NCI-H1048 (cell line): ENCODE measurements at places on chromosomes 16 and 17.

DNA sequence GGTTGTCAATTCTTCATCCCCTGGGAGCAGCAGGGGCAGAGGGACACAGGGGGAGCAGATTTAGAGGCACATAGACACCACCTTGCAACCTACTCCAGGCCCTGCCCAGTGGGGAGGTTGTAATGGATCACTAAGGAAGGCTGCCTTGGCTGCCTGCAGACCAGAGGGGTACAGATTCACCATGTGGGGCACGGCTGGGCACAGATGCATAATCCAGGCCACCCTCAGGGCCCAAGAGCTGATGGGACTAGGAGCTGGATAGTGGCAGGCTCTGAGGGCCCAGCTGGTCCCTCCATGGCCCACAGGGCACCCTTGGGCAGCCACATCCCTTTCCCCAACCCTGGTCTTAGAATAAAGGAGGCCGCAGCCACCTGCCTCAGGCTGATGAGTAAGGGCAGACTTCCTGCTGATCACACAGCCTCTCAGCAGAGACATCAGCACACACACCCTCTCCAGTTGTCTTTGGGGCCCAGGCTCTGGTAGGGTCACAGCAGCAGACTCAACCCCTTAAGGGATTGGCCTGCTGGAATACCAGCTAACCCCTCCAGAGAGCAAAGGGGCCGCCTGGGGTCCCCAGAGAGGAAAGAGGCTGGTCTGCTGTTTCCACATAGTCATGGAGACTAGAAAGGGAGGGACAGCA is 224.9 kb downstream of the GSG1L start:
- no peak for DNase-seq

DNA sequence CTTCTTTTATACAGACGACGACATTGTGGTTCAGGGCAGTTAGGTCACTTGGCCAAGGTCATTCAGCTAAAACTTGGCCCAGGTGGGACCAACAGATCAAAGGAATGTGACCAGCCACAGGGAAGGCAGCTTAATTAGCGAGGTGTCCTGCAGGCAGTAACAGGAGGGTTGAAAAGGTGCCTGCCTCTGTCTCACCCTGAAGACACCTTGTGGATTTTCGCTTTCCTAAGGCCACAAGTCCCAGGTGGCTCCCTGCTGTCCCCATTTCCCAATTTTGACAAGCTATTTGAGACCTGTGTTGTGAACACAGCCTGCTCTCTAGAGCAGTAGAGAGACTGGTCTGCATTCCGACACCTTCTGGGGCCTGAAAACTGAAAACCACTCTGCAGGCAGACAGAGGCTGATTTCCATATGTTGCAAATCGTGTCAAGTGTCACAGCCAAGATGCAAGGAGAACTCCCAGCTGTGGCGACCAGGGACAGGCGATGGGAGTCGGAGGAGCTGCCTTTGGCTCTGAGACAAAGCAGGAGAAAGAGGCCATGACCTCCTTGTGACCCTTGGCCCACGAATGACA is 593.1 kb upstream of the CDH5 start:
- no peak for DNase-seq

- no peak for DNase-seq
These were observed at the start of gene TMEM220 for GRCh38 chr17:10729334-10730193. TMEM220 (minus strand) TSS chr17:10730023; CDS start chr17:10729851, 172 bp downstream.

- no peak for DNase-seq
These were observed 71.9 kb downstream of the ENGASE start for GRCh38 chr17:79146562-79146961.

DNA sequence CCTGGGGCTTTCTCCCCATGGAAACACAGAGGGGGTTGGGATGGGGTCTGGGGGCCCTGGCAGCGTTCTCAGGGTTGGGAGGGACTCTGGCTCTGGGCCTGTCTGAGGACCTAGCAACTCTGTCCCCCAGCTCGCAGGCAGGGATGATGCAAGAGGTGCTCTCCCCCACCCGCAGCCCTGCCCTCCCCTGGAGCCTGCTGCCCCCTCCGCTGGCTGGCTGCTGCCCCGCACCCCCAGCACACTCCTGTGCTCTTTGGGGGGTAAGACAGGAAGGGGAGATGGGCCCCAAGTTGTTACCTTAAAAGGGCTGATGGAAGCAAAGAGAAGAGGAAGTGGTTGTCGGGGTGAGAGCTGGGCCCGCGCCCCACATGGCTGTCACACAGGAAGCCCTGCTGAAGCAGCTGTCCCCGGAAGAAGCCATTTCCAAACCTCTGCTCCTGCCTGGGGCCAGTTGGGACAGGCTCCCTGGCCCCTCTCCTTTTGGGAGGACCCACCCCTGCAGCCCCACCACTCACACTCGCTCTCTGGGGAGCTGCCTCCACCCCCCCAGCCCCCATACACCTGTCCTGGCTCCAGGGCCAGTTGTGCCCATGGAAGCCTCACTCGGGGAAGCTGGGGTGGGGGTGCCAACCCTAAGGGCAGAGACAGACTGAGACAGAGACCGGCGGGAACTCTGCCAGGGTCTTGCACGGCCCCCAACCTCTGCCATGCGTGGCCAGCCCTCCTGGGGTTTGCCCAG is 2.5 kb downstream of the CORO1A start:
- DNase-seq = no peak

- DNase-seq = no peak
These were observed 12.9 kb downstream of the NLRC3 start for GRCh38 chr16:3564130-3564888.

- DNase-seq = no peak
These were observed 6.9 kb downstream of the CCNF start for GRCh38 chr16:2436110-2436509.

GRCh38 chr16:50303041-50303604 is 36.8 kb downstream of the ADCY7 start:
- DNase-seq = no peak

DNA sequence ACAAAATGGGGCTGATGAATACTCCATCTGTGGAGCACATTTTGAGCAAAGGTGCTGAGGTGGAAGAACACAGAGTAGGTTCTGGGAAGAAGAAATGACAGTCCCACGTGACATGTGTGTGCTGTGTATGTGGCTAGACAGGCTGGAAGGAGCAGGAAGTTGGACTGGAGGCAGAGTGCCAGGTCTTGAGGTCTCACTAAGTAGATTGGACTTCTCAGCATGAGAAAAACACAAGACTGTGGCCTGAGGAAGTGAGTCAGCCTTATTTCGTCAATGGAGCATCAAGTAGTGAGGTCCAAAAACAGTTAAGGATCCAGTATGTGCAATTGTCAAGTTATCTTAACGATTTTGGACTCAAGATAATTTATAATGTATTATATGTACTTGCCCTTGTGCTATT is 736.5 kb downstream of the KCNJ2 start:
- DNase-seq = no peak

DNA sequence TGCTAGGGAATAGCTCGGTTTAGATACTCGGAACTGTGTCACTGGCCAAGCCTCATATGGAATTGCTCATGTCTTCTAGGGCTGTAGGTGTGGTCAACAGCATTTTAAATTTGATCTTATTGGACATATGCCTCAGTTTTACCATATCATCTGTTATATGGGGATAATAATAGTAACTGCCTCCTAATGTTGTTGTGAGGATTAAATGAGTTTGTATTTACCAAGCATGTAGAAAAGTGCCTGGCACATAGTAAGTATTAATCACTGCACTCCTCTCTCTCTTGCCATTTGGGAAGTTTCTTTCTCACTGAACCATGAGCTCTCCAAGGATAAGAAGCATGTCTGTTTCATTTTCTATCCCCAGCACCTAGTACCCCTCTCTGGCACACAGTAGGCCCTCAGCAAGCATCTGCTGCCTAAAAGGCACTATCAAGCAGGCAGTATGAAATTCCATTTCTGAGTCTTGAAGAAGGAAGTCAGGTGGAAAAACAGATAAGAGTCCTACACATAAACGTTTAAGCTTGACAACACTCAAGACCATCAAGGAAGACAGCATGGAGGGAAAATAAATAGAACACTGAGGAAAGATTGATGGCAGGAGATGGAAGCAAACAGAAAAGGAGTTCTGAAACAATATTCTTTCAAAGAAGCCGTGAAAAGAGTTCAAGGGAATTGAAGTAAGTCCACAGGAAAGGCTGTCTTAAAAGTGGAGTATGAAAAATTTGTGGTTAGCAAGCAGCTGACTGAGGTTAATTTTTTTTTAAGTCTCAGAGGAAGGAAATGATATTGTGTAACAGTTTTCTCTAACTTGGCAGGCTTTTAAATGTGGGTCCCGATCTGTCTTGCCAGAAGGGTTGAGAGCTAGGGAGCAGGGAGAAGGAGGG is 2.2 kb upstream of the ATP6V0A1 start:
- DNase-seq = no peak

GRCh38 chr16:56708525-56709442 is 21.1 kb upstream of the NUP93 start:
- no peak for DNase-seq

DNA sequence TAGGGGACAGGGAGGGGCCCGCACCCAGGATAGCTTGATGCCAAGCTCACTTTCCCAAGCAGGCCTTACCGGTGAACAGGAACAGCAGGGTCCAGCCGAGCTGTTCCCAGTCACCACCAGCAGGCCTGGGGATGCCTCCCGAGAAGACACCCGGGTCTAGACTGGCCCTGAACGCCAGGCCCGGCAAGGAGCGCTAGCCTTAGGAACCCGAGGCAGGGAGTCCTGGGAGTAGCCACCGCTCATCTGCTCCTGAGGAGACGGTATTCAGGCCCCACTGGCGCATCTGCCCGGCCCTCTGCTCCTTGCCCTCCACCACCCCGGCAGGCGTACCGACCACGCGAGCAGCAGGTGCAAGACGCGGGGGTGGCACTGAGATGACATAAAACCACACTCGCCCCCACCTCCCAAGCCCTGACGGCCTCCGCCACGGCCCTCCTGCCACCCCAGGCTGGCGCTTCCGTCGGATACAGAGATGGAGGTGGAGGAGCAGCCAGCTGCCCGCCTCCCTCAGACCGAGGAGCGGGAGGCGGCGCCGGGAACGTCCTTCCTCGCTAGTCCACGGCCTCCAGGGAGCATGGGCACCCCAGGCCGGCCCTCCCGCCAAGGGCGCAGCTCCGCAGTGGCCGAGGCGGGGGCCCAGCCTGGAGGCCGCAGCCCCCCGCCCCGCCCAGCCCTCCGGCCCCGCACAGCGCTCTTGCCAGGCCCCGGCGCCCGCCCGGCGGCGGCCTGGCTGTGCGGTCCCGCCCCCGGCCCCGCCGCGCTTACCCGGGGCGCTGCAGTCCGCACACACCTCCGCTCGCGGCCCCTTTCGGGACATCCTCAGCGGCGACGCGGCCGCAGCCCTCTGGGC is 661 bp downstream of the GIT1 start:
- no peak for DNase-seq

GRCh38 chr17:15892244-15892643 is 52.7 kb upstream of the ADORA2B start:
- no peak for DNase-seq

DNA sequence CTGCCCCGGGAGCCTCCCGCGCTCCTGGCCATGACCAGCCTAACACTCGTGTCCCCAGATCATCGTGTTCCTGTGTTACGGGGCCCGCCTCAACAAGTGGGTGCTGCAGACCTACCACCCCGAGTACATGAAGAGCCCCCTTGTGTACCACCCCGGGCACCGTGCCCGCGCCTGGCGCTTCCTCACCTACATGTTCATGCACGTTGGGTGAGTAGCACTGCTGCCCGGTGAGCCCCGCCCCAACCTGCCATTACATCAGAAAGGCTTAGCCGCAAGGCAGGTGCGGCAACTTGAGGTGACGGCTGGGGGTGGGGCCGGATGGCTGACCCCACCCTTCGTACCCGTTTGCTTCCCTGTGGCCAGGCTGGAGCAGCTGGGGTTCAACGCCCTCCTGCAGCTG is 1.4 kb downstream of the RHBDL1 start:
- DNase-seq = no peak

GRCh38 chr16:20303012-20303411 is 24.3 kb downstream of the GP2 start:
- DNase-seq = no peak

GRCh38 chr17:692116-692515 is 22.5 kb downstream of the VPS53 start:
- no peak for DNase-seq

- DNase-seq = no peak
These were observed 28.4 kb upstream of the NPTX1 start for GRCh38 chr17:80504686-80505413.

DNA sequence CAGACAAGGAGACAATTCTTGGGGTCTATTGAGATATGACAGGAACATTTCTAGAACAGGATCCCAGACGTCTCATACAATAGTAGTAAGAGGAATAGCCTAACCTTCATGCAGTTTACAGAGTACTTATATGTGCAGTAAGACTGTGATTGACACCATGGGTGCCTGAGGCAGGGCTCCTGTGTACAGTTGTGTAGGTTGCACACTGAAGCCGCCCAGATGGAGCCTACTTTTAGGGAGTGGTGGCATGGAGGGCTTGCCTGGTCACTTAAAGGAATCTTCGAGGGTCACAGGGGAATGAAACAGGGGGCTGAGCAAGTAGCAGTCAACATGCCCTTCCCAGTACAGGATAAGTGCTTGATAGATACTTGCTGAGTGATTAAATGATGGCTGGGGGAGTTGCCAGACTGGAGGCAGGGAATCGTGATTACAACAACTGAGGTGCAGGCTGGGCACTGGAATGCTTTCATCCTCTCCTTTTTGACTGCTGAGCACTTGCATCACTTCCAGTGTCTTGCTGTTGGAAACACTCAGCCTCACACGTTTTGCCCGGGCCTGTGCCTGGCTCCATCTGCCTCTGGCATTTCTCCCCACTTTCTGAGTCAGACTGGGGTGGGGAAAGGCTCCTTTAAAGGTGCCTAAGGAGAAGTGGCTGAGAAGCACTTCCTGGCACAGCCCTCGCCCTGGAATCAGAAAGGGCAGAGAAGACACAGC is 71.0 kb downstream of the COPRS start:
- no peak for DNase-seq

DNA sequence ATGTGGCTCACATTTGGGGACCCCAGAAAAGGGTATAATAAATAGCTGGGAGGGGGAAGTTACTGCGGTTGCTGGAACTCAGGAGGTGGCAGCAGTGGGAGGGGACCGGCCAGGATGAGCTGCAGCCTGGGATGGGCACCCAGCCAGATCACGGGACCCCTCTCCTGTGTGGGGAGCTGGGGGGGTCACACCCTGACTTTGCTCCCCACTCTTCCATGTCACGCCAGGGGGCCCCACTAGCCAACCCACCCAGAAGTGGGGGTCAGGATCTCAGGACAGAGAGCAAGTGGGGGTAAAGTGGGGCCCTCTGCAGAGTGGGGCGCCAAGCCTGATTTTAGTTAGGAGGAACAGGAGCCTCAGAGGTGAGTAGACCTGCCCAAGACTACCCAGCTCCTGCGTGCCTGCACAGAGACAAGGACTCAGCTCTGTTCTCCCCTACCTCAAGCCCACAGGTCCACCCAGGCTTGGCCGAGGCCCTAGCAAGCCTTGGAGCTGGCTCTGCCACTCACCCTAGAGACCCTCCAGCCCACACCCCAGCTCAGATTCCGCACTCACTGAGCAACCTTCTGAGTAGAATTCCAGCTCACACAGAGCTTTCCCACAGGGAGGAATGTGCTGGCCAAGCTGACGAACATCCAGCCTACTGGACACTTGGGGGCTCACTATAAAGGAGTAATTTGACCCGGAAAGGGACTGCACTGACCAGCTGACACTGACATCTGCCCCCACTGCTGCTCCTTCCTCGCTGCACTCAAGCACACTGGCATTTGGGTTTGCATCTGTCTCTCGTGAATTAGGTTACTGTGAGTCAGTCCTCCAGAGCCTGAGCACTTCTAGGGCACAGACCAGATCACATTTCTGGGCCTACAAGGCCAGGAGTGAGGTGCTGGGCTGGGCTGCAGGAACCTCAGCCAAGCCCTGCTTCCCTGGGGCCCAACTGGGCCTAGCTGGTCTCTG is 310.1 kb downstream of the C16orf95 start:
- no peak for DNase-seq

- no peak for DNase-seq
These were observed 31.5 kb downstream of the USP43 start for GRCh38 chr17:9676820-9677310.
